ENCODE measurements at places on chromosomes 3 and 15.

GRCh38 chr15:96261575-96262034 is 68.9 kb upstream of the NR2F2 start:
- DNase-seq: no peak

- DNase-seq: no peak
These were observed 59.2 kb downstream of the TMOD3 start for GRCh38 chr15:51888593-51889195.

DNA sequence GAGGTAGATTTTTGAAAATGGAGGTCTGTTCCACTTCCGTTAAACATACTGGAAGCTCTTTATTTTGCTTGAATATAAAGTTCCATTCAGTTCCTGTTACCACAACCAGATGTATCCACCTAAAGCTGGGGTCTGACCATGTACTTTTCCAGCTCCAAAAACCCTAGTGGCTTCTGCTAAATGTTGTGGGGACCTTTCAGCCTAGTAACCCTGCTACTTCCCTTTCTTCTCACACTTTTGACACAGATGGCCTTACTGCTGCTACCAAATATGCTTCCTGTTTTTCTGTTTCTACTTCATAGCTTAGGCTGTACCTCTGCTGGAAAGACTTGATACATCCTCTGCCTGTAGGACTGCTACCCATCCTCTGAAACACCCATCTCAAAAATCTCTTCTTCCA is 87.8 kb downstream of the COL6A6 start:
- DNase-seq: no peak

GRCh38 chr3:66572938-66573710 is 72.3 kb upstream of the LRIG1 start:
- peak; percentile 91 for DNase-seq

DNA sequence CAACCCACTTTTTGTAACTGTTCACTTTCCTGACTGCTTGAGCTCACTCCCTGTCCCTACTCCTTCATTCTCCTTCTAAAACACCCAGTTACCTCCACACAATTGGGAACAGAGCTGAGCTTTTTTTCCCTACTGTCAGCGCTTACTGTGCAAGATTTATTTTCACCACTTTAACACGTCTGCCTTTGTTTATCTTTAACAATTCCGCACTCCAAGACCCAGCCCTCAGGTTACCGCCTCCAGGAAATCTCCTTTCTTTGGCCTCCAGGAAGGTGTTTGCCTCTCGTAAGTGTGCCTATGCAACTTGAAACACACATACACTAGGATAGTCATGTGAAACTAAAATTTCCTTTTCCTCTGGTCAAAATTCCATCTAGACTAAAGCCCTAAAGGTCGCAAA is 271.9 kb upstream of the TPRG1 start:
- no peak for DNase-seq

DNA sequence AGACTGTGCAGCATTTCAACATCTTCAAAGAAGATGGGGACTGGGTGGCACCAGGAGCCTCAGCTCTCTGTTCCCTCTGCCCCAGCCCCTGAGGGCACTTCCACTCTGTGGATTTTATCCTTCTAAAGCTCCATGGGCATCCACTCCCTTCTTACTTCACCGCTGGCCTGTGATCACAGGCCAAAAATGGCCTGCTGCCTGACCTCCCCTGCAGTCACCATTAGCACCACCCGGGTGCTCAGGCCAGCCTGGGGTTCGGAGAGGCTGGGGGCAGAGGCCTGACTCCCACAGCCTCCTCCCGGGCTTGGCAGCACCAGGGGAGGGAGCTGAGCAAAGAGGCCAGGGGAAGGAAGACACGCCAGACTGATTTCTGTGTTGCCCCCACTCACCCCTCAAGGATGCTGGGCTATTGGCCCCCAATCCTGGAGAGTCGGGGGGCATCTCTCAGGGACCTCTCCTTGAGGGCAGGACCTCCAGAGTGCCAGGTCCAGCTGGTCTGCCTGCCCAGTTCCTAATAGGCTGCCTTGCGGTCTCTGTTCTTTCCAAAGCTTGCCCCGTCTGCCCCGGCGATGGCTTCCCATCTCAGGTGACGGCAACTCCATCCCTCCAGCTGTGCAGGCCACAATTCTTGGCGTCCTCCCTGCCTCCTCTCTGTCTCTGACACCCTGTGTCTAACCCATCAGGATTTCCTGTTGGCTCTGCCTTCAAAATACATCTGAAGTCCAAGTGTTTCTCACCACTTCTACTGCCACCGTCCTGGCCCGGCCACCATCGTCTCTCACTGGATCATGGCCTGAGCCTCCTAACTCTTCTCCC is 67.1 kb downstream of the EXOG start:
- DNase-seq: peak; percentile 19

DNA sequence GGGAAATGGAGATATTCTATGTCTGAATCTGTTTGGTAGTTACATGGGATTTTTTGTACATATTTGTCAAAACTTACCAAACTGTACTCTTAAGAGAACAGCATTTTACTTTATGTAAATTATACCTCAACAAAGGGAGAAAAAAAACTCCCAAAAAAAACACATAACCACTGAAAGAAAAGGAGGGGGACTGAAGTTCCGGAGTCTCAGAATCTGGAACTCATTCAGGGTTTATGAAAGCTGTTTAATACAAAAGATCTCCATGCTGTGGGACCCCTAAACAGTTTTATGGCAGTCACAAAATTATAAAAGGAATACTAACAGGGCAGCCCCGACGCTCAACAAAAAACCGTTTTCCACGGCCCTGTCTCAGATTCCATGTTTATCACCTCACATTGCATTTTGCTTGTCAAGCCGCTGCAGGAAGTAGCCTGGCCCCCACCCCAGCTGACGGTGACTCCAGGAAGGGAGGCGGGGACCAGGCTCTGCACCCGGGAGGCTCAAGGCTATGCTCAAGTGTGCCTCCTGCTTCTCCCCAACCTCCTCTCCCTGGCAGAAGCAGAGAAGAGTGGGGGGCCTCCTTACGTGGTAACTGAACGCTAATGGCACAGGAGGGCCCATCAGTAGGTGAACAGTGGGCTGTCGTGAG is 29.3 kb downstream of the RFT1 start:
- no peak for DNase-seq

- no peak for DNase-seq
These were observed 48.9 kb downstream of the TGFBR2 start for GRCh38 chr3:30655187-30655812.

GRCh38 chr3:21620511-21621155 is 130.4 kb downstream of the ZNF385D start:
- no peak for DNase-seq

GRCh38 chr3:114506591-114507300 is 212.9 kb downstream of the TIGIT start:
- no peak for DNase-seq

- no peak for DNase-seq
These were observed 3.4 kb downstream of the PARP9 start for GRCh38 chr3:122560680-122561079.

DNA sequence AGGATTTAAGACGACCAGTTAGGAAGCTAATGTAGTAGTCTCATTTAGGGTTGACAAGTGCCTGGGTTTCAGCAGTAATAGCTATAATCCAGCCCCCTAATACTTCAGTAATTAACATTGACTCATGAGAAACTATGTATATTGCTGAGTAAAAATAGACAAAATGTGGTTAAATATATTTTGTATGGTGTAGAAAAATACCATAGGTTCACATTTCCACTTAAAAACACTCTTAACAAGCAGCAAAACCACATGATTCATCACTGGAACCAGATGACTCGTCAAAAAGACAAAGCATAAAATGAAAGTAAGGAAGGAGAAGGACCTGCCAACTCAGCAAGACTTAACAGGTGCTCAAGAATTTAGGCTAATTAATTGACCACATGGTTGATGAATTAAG is 288.9 kb downstream of the EFHB start:
- no peak for DNase-seq

- DNase-seq: no peak
These were observed 85.8 kb downstream of the PPCDC start for GRCh38 chr15:75109021-75109735.

GRCh38 chr3:10760199-10760598 is 55.8 kb upstream of the SLC6A11 start:
- no peak for DNase-seq

DNA sequence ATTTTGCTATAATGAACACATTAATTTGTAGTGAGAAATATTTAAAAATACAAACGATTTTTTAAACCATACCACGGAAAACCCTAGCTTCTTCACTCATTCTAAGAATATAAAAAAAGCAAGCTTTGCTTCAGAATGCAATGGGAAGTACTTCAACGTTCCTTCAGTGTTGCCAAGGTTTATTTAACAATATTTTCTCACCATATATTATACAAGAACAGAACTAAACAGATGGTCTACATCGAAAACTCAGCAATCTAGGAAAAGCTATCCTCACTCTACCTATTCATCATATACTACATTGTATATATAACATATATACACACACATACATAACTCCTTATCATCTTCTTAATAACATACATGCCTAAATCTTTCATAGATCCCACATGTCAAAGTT is 1047.4 kb downstream of the IGSF11 start:
- DNase-seq: no peak

DNA sequence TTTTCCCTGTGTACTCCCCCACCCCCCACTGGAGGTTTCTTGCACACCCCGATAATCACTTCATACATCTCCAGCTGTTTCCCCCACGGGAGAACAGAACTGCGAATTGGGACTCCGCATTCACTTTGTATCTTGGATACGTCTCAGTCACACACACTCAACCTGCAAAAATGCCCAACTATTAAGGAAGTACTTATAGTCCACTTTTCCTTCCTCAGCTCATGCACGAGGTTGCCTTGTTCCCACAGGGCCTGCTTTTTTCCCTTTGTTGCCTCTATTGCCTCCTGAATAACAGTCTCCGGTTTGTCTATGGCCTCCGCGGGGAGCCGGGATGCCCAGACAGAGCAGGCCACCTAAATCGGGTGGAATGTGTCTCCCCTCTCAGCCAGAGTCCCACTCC is 282.3 kb downstream of the PYDC2 start:
- DNase-seq: no peak

GRCh38 chr3:100630664-100631063 is 21.3 kb downstream of the ADGRG7 start:
- DNase-seq: no peak

GRCh38 chr3:6018456-6018855 is 830.9 kb downstream of the EDEM1 start:
- no peak for DNase-seq

DNA sequence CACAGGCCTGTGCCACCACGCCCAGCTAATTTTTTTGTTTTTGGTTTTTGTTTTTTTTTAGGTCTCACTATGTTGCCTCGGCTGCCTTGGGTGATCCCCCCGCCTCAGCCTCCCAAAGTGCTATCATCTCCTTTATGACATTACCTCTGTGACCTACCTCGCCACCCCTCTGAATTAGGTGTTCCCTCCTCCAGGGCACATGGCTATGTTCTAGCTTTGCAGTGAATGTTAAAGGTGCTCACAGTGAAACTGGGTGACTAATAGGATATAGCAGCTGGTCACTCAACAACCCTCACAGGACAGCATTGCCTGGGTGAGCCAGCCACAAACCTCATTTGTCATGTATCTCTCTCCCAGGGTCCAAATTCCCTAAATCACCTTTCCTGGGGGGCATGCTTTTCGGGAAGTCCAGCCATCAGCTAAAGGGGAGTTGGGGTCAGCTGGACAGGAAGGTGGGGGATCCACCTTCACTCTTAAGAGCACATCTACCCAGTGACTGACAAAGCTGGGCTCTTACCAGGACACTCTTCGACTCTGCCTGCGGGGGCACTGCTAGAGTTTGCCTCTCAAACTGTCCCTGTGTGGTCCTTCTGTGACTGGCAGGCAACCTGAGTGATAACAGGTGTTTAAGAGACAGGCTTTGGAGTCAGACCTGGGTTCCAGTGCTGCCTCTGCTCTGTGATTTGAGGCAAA is 1.6 kb upstream of the TTLL3 start:
- DNase-seq: peak; percentile 72

DNA sequence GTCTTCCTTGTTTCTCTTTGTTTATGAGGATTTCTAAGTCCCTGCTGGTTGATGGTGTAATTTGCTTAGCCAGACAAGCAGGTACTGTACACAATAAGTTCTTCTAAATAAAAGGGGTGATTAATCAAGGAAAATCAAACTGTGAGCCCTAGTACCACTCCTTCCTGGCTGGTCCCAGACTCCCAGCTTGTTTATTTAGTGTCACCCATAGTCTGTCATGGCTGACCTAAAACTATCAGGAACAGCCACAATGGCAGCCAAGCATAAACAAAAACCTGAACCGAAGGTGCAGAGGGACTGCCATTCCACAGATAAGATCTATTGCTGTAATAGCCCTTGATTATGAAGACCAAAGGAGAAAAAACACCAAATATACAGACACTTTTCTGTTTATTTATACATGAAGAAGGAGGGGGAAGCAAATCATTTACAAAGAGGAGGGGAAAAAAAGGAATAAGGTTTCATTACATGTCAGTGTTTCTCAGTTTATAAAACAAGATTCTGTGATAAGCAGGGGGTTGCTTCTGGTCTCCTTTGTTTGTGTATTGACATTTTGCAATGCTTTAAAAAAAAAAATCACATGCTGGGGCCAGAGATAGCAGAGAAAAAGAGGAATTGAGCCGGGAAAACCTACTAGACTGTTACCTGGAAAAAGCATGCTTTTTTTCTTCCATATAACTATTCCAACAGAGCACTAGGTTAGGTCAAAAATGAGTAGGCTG is 182.4 kb upstream of the DPH6 start:
- no peak for DNase-seq

- DNase-seq: no peak
These were observed 6.3 kb downstream of the TM4SF1 start for GRCh38 chr3:149371001-149371722.

DNA sequence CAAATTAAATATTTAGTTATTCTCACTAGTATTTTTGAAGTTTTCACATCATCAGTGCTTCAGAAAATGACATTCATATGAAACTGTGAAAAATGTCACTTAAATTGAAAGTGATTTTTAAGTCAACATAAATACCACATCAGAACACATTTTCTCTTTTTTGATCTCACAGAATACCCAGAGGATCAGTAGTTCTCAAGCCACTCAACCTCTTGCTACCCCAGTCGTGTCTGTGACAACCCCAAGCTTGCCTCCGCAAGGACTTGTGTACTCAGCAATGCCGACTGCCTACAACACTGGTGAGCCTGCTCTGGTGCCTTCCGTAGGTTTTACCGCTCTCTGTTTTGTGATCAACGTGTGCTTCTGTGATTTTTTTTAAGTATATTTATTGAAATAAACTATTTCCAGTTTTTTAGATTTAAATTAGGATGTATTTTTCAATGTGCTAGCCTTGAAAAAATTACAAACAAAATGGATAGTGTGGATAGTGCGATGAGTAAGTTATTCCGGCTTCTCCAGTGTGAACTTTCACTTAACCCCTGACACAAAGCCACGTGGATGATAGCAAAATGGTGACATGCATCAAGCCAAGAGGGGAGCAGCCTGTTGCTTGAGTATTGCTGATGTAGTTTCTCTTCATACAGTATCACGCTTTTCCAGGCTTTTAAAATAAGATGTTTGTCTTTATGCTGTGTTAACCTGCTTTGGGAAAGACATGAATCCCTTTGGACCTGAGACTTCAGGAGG is 26.5 kb downstream of the LYSMD4 start:
- no peak for DNase-seq

DNA sequence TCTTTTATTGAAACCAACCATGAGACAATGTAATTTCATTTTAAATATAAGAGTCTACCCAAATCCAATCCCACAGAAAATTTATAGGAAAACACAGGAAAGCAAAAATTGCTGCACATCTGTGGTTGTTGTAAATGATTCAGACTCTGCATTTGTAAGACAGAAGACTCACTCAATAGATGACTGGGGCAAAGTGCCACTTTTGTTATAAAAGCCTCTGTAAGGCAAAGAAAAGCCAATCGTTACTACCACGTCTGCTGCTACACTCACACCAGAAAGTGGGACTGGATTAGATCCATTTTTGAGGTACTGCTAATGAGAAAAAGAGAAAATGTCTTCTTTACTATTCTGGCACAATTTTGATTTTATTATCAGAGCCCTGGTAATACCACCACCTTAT is 74.9 kb downstream of the SEMA6D start:
- DNase-seq: no peak

Measured in H9 (cell line).